AG20443 (cell line): ENCODE measurements at places on chromosomes 16 and 17.

GRCh38 chr17:16980061-16980460 lies 8.1 kb upstream of the TNFRSF13B start:
- DNase-seq = no peak

- no peak for DNase-seq
Observed at GRCh38 chr17:29578626-29579485, 10.4 kb downstream of the TP53I13 start.

DNA sequence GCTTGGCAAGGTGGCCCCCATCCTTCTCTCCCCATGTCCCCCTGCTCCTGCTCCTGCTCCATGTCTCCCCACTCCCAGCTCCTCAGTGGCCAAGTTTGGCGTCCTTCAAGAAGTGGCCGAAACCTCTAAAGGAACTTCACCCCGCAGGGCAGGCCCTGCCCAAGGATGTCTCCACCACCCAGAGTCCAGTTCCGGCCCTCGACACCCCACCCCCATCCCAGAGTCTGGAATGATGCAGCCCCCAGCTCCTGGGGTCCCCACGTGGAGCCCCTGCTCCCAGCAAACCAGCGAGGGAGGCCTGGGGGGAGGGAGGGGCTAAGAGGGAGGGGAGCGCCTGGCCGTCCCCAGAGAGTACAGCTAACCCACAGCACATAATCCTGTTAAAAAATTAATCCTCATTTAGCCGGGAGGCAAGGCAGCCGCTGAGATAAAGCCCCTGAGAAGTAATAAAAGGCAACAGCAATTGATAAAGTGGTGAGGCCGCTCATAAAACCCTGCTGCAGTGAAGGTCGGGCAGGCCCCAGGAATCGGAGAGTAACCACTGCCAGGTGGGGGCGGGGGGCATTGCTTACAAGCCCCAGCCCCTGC lies 9.9 kb upstream of the ENPP7 start:
- no peak for DNase-seq

- DNase-seq = peak; percentile 73
Observed at GRCh38 chr17:17781591-17782496, 54.9 kb downstream of the SREBF1 start.

DNA sequence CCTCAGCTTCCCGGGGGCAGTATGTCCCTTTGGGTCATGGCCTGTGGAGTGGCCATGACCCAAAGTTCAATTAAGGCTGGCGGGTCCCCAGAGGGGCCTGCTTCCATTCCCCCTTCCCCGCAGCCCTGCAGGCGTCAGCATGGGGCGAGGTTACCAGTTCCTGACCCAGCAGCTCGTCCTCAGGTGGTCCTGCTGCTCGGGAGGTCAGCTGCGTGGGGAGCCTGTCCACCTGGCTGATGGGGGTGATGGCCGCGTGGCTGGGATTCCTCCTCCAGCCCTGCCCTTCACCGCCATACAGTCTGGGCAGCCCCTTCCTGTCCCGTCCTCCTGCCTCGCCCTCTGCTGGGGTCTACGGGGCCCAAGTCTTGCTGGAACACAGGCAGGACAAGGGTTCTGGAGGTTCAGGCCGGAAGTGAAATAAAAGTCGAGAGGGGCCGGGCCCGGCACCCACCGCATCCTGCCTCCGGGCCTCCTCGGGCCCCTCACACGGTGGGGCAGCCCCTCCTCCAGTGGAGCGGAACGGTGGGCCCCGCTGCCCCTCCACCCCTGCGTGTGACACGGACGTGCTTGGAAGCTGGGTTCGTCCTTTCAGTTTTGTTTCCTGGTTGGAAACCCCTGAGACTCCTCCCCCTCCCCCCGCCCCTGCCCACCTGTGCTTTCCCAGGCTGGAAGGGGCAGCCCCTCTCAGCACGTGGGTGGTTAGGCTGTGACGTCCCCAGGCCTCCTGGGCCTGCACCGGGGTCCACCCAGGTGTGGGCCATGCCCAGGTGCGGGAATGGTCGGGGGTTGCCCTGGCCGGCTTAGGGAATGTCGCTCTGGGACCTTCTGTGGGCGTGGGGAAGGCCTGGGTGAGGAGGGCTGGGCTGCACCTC lies 6.8 kb downstream of the UBALD2 start:
- no peak for DNase-seq

DNA sequence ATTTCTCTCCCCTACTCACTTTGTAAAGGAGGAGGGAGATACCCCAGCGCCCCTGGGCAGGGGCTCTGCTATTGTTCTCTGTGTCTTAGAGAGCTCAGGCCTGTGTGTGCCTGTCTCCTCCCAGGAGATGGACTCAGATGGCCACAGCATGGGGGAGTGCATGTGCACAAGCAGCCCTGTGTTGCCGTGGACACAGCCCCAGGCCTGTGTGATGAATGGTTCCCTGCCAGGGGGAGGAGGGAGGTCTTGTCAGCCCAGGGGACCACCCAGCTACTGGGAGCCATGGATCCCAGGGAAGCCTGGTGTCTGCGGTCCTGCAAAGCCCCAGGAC lies 26.3 kb downstream of the GINS2 start:
- DNase-seq = no peak

GRCh38 chr16:25064937-25065336 lies 46.6 kb upstream of the LCMT1 start:
- no peak for DNase-seq

- no peak for DNase-seq
Observed at GRCh38 chr17:48995974-48996721, 1.0 kb upstream of the IGF2BP1 start.

GRCh38 chr16:47045023-47045422 lies 71.5 kb upstream of the DNAJA2 start:
- DNase-seq = no peak
